ENCODE measurements at places on chromosomes 7 and 10. TPM values are rescaled to one million over a fixed set of nuclear protein-coding genes. Genes with fewer than 3 reads are reported as not detected.

The NUTM2E gene
- total RNA-seq: not detected

The ZNF365 gene
- not detected for total RNA-seq

The OGDH gene
- total RNA-seq: 78.3 TPM

The KIF20B gene
- total RNA-seq: 1.7 TPM

The OR2A5 gene
- total RNA-seq: not detected

The INHBA gene
- 0.93 TPM for total RNA-seq

The OR2A42 gene
- not detected for total RNA-seq

The CC2D2B gene
- total RNA-seq: 2.7 TPM

The ELAPOR2 gene
- total RNA-seq: 18.7 TPM

The AKR1B15 gene
- not detected for total RNA-seq

The EBLN1 gene
- not detected for total RNA-seq

The EXOC4 gene
- total RNA-seq: 73.7 TPM

The CRPPA gene
- 2.5 TPM for total RNA-seq

The CALHM1 gene
- total RNA-seq: not detected

The FAM25G gene
- not detected for total RNA-seq

The ELN gene
- 104 TPM for total RNA-seq

The SPDYE8 gene
- not detected for total RNA-seq

The NME8 gene
- 0.72 TPM for total RNA-seq

The ARHGAP12 gene
- 29.0 TPM for total RNA-seq

The ADIRF gene
- 829 TPM for total RNA-seq

The RTKN2 gene
- total RNA-seq: not detected

The ASB15 gene
- not detected for total RNA-seq

The YWHAG gene
- total RNA-seq: 98.0 TPM

The CHCHD1 gene
- 21.9 TPM for total RNA-seq

The TMEM236 gene
- total RNA-seq: 3.3 TPM

The PAPOLB gene
- 0.12 TPM for total RNA-seq
